ENCODE measurements at places on chromosomes 2 and 18.

DNA sequence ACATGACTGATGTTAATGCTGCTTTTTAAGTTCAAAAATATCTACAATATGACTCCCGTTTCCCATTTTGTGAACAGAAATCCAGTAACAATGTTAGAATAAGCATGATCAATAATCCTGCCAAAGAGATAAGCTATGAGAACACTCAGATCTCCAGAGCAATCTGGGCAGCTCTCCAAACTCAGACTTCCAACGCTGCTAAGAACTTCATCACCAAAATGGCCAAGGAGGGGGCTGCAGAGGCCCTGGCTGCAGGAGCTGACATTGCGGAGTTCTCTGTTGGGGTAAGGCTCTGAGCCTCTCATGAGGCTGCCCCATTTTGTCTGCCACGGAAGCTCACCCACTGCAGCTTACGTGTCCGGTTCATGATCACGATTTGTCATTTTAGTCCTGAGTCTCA, 68.4 kb downstream of the UGGT1 start:
- H3K4me3 ChIP-seq = no peak overlapping the region
- H3K27ac ChIP-seq = no peak overlapping the region
- DNase-seq = no peak
- peaks cover 4% of the 10 kb centered on the region for H3K4me1 ChIP-seq
- H3K27me3 ChIP-seq = no peaks in the 10 kb centered on the region
- H3K36me3 ChIP-seq = peaks cover 7% of the 10 kb centered on the region

DNA sequence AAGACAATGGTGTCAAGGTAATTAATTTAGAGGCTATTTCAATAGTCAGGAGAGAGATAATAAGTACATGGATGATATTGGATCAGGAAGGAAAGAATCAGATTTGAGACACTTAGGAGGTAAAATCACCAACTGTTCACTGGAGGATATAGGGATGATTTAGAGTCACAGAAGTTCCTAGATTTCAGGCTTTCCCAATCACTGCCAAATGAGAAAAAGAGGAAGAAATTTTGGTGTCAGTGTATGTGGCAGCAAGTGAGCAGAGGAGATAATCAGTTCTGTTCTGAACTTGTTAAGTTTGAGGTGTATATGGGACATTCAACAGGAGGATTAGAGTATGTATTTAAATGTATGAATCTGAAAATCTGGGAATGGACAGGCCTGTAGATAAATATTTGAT, 640.4 kb downstream of the NR4A2 start:
- H3K27ac ChIP-seq = no peak overlapping the region
- H3K4me3 ChIP-seq = no peak overlapping the region
- no peaks in the 10 kb centered on the region for H3K36me3 ChIP-seq

- peaks cover 7% of the 10 kb centered on the region for H3K4me1 ChIP-seq
- DNase-seq = peak; percentile 34
- peaks cover 52% of the 10 kb centered on the region for H3K27me3 ChIP-seq
- no peaks in the 10 kb centered on the region for H3K36me3 ChIP-seq
- H3K27ac ChIP-seq = no peak overlapping the region
- no peak overlapping the region for H3K4me3 ChIP-seq
These were observed 92.4 kb downstream of the DYSF start for GRCh38 chr2:71545572-71546274.

DNA sequence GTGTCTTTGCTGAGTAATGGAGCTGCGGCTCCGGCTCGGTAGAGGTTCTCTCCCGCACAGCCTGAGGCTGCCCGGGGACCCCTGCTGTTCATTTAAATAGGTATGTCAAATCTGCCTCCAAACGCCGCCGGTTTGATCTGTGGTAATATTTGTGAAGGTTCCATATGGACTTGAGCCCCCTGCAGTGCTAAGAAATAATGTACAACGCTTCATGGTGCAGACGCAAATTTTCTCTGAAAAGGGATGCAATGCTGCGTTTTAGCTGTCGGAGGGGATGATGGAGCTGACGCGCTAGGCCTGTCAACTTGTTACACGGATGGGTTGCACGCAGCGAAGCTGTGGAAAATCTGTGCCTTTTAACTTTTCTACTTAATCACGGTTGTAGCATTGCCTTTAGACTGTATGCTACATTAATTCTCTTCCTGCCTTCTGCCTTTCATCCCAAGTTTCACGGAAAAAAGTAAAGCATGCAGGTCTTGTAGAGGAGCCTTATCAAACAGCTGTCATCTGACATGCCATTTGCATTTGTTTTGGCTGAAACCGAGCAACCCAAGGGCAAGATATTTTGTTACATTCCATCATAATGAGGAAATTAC, 43.2 kb downstream of the MRPS9 start:
- no peaks in the 10 kb centered on the region for H3K36me3 ChIP-seq
- DNase-seq = no peak
- no peak overlapping the region for H3K4me3 ChIP-seq

DNA sequence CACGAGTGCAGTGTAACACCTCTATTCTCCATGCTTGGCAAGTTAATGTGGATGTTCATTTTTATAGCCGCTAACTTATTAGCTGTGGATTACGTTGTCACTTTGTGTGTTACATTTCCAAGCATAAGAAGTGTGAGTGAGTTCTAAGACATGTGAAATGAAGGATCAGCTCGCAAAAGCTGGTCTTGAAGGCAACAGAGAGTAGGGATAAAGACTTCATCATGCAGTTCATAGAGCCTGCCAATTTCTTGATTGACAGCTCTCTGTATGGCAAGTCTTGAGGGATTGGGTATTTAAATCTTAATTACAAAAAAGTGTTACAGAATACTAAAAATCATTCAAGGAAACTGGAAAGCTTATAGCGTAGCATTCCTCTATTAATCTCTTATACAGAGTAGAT, 25.8 kb upstream of the DPP4 start:
- H3K27ac ChIP-seq = no peak overlapping the region
- no peak overlapping the region for H3K4me3 ChIP-seq
- peaks cover 5% of the 10 kb centered on the region for H3K4me1 ChIP-seq
- no peaks in the 10 kb centered on the region for H3K27me3 ChIP-seq
- H3K36me3 ChIP-seq = no peaks in the 10 kb centered on the region
- no peak for DNase-seq

- no peak for DNase-seq
- H3K27ac ChIP-seq = no peak overlapping the region
- no peak overlapping the region for H3K4me3 ChIP-seq
- H3K27me3 ChIP-seq = peaks cover 15% of the 10 kb centered on the region
- no peaks in the 10 kb centered on the region for H3K36me3 ChIP-seq
These were observed 12.0 kb upstream of the MTA3 start for GRCh38 chr2:42556315-42556890.

DNA sequence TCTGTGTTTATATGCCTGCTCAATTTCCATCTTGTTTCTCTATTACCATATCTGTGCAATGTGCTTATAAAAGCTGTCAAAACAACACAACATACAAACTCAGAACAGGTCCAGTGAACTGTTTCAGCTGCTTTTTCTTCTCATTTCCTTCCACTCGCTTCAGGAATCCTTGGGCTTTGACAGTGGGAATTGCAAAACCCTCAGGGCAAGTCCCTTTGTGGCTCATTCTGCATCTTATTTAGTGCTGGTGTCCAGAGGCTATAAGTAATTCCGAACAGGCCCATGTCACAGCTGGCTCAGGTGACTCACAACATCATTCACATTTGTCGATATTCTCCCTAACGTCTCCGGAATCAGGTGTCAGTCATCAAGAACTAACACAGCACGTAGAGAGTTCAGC, 309.9 kb upstream of the ZNF521 start:
- peaks cover 8% of the 10 kb centered on the region for H3K4me1 ChIP-seq
- H3K27ac ChIP-seq = no peak overlapping the region
- no peaks in the 10 kb centered on the region for H3K27me3 ChIP-seq
- H3K4me3 ChIP-seq = no peak overlapping the region

GRCh38 chr2:202377207-202377761, 1.2 kb downstream of the BMPR2 start:
- H3K4me3 ChIP-seq = peak overlapping the region; percentile 99
- peaks cover 33% of the 10 kb centered on the region for H3K4me1 ChIP-seq
- H3K27me3 ChIP-seq = peaks cover 7% of the 10 kb centered on the region

DNA sequence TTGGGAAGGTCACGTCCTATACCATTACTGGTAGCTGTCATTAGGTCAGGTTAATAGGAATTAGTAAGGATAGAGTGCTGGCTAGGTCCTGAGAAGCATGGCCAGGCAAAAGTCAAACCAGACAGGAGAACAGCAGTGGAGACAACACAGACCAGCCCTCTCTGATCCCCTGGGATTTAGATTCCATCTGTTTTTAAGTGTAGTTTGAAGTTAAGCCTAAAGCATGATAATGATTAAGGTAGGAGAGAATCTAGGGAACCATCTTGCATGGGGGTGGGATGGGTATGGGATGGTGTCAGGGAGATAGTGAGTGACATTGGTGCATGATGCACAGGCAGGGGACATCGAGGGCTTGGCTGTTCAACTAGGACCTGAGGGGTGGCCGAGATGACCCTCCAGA, 96.6 kb downstream of the MYCN start:
- H3K4me3 ChIP-seq = no peak overlapping the region
- H3K27ac ChIP-seq = no peak overlapping the region
- no peak for DNase-seq
- no peaks in the 10 kb centered on the region for H3K27me3 ChIP-seq
- peaks cover 7% of the 10 kb centered on the region for H3K36me3 ChIP-seq
- no peaks in the 10 kb centered on the region for H3K4me1 ChIP-seq

- H3K27me3 ChIP-seq = peaks cover 59% of the 10 kb centered on the region
- no peaks in the 10 kb centered on the region for H3K36me3 ChIP-seq
- H3K27ac ChIP-seq = no peak overlapping the region
- no peaks in the 10 kb centered on the region for H3K4me1 ChIP-seq
These were observed 97.9 kb upstream of the GPR45 start for GRCh38 chr2:105143467-105144151.

DNA sequence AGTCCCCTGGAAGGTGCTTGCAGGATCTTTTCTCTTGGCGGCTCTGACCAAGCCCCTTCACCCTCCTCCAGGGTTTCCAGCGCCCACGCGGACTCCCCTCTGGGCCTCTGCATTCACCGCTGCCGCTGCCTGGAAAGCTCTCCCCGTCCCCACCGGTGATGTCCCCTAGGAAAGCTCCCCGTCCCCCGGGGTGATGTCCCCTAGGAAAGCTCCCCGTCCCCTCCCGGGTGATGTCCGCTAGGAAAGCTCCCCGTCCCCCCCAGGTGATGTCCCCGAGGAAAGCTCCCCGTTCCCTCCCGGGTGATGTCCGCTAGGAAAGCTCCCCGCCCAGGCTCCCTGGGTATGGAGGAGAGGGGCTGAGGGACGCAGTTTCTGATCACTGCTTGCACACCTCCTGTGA, 27.9 kb downstream of the ZAP70 start:
- no peak overlapping the region for H3K4me3 ChIP-seq
- H3K4me1 ChIP-seq = peaks cover 21% of the 10 kb centered on the region
- H3K36me3 ChIP-seq = peaks cover 13% of the 10 kb centered on the region

GRCh38 chr18:74836296-74837139, 238.8 kb downstream of the ZNF407 start:
- peaks cover 61% of the 10 kb centered on the region for H3K4me1 ChIP-seq
- H3K36me3 ChIP-seq = peaks cover 17% of the 10 kb centered on the region
- H3K27me3 ChIP-seq = no peaks in the 10 kb centered on the region
- no peak overlapping the region for H3K4me3 ChIP-seq
- H3K27ac ChIP-seq = peak overlapping the region; percentile 69
- DNase-seq = peak; percentile 34

DNA sequence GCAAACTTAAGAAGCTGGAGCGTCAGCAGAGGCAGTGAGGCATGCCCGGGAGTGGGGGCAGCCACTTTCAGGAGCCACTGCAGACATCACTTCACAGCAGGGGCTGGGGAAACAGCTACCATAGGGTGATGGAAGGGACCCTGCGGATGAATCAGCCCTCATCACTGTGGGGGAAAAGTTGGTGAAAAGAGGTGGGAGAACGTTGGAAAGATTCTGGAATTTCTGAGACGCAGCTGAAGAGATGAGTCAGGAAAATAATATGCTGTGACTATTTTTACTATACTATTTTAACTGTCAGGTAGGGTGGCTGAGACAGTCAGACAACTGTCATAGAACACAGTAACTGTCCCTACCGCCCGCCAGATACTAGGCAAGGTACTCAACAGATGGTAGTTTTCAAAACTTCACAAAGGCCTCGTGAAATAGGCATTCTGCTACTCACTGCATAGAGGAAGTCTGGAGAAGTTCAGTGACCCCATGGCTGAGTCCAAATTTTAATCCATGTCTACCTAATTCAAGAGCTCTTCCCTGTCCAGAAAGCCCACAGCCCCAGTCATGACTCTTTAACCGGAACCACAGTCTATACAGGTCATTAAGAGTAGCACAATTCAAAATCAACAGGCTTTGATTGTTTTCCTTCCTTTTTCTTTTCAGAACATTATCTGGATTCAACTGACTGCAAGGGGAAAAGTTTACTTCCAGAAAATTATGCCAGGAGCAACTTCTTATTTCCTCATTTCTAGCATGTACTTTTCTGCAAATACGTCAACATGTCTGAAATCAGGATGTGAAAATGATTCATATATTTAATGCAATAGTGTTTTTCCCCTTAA, 39.3 kb upstream of the EPB41L3 start:
- no peak for DNase-seq
- peak overlapping the region; percentile 33 for H3K4me3 ChIP-seq
- no peaks in the 10 kb centered on the region for H3K27me3 ChIP-seq
- peaks cover 16% of the 10 kb centered on the region for H3K4me1 ChIP-seq

Data from HFFc6 (cell line).